ENCODE measurements at places on chromosomes 7 and 10.

GRCh38 chr7:148185041-148185440, 405.5 kb upstream of the C7orf33 start:
- no peak for DNase-seq

- DNase-seq = no peak
These were observed 1.6 kb upstream of the SPAG6 start for GRCh38 chr10:22343731-22344130.

GRCh38 chr7:150442811-150443210, 7.6 kb upstream of the GIMAP8 start:
- no peak for DNase-seq

- DNase-seq = no peak
These were observed 1160.3 kb downstream of the CNTNAP2 start for GRCh38 chr7:147276783-147277370.

DNA sequence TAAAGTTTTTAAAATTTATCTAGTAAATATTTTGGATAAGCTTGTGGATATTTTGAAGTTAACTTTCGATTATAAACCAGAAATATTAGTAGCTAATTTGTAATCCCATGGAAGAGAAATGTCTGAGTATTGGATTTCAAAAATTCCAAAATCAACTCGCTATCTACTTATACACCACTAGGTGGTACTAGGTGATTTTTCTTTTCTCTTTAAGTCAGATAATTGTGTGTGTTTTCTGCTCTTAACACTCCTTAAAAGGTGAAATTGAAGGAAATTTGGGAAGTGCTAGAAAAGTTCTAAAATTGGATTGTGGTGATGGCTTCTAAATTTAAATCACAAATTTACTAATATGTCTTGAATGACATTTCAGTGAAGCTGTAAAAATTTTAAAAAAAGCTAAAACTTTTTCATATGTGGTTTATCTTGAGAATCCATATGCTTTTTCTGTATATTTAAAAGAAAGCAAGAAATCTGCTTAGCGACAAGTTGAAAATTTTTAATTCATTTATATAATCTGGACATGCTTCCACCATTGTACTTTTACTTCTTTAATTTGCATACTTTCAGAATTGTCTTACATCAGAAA, 90.2 kb downstream of the IPMK start:
- peak; percentile 6 for DNase-seq

DNA sequence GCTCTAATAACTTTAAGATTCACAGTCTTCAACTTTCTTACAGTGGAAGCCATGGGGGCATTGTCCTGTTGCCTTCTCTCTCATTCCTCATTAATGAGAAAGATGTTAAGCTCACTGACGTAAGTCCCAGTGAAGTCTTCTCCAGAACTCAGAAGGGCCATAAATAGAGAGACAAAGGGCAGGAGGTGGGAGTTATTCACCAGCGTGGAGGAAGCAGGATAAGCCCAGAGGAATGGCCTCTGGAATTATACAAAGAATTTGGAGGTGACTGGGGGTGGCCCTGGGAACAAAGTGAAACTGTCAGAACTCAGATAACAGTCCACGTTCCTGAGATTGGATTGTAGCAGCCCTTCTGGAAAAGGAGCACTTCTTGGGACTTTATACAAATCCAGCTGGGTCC, 52.4 kb downstream of the SORBS1 start:
- DNase-seq = no peak

DNA sequence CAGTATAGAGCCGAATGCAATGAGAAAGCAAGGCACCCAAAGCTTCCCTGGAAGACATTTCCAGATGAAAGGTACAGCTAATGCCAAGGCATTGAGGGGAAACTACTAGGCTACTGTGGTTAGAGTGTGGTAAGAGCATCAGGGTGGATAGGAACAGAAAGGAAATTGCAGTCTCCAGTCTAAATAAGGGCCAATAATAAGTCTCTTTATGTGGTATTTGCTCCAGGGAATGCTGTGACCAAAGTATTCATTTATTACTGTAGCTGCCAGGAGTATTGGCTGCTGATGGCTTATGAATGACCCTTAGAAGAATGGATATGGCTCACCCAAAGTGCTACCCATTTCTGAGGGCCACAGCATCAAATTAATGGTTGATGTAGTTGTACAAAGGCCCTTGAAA, 30.1 kb upstream of the POT1 start:
- no peak for DNase-seq

GRCh38 chr10:120643351-120643750, 186.3 kb downstream of the PLPP4 start:
- DNase-seq = no peak

DNA sequence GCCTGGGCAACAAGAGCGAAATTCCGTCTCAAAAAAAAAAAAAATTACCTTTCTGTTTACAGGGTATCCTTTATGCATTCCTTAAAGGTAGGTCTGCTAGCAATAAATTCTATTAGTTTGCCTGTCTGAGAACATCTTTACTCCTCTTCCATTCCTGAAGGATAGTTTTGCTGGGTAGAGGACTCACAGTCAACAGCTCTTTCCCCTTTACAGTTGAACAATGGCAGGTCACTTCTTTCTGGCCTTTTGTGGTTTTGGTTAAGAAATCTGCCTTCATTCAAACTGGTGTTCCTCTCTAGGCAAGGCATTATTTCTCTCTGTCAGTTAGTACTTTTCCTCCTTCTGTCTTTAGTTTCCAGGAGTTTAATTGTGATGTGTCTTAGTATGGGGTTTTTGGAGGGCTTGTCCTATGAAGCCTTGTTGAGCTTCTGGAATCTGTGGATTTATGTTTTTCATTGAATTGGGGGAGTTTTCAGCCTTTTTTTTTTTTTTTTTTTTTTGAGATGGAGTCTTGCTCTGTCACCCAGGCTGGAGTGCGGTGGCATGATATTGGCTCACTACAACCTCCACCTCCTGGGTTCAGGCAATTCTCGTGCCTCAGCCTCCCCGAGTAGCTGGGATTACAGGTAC, 4.8 kb upstream of the DNAAF5 start:
- no peak for DNase-seq

GRCh38 chr7:116273918-116274301, 63.6 kb downstream of the TES start:
- DNase-seq = no peak

GRCh38 chr10:100238429-100238828, 9.0 kb upstream of the CHUK start:
- no peak for DNase-seq

- DNase-seq = no peak
These were observed 676.0 kb upstream of the GALNT17 start for GRCh38 chr7:70455925-70456324.

DNA sequence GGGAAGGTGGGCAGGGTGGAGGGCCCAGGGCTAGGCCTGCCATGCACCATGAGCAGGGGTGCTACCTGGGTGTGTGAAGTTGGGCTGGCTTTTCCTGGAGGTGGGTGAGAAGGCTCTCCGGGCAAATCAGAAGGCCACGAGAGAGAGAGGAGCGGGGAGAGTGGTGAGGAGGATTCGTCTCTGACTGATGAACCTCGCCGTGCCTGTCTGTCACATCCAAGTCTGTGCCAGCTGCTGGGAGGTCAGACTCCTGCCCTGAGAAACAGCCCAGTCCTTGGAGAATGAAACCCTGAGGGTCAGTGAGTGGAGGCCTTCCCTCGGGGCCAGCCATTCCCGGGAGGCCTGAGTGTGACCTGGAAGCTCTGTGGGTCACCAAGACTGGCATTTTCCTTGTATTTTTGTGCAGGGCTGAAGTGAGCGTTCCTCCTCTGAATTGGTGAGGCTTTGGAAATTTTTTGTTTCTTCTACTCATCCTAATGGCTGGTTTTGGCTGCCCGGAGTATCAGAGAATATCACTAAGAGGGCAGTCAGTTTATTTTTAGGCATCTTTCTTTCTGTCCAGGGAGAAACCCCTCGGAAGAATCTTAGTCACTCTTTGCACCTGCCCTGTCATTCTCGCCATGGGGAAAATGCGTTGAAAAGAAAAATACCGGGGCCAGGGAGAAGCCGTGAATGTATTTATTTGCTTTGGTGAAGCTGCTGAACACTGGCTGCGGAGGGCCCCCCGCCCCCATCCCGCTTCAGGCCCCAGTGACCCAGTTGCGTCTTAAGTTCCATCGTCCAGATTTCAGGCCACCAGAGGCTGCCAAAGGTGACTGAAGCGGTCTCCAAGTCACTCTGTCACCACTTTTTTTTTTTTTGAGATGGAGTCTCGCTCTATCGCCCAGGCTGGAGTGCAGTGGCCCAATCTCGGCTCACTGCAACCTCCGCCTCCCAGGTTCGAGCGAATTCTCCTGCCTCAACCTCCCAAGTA, 6.5 kb upstream of the AP5Z1 start:
- no peak for DNase-seq
